ENCODE measurements at places on chromosomes 2 and 18.

- no peak for DNase-seq
Observed at GRCh38 chr2:235896061-235896460, 272.1 kb downstream of the GBX2 start.

DNA sequence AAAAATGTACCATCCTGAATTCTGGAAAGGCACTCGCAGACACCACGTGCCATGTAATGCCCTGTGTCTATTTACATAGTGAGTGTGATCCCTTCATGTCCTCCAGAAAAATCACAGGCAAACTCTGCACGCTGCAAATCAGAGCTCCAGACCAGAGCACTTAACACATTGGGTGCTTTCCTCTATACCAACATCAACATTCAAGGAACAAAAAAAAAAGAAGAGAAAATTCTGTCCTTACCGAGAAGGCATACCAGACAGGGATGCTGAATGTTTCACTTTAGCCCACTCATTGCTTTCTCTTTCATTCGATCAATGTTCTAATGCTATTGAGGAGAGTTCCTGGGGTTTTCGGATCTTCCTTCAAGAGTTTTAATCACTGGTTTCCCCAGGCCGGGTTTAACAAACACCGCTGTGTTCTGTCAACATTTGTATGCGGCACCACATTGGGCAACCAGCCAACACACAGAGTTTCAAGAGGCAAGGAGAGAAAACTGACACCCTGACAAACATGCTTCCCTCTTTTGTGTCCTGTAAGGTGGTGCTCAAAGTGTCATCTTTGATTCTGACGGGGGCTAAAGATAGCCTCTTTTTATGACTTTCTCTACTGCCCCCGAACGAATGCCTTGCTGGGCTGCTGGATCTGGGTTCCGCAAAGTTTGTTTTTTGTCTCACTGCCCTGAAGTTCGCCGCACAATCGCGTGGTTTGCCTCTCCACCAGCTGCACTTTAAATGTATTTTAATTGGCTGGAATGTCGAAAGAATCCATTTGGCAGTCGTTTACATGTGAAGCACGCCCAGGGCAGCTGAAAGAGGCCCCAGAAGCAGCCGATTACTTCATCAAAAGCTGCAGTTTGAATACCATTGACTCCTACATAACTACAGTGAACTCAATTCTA is 106.4 kb upstream of the NCKAP5 start:
- DNase-seq = no peak

- no peak for DNase-seq
Observed at GRCh38 chr2:30104307-30104706, 42.5 kb upstream of the YPEL5 start.

GRCh38 chr18:21963336-21963735 is 206.1 kb upstream of the GATA6 start:
- DNase-seq = no peak

- peak; percentile 22 for DNase-seq
Observed at GRCh38 chr2:170409164-170409535, 231.2 kb downstream of the MYO3B start.

DNA sequence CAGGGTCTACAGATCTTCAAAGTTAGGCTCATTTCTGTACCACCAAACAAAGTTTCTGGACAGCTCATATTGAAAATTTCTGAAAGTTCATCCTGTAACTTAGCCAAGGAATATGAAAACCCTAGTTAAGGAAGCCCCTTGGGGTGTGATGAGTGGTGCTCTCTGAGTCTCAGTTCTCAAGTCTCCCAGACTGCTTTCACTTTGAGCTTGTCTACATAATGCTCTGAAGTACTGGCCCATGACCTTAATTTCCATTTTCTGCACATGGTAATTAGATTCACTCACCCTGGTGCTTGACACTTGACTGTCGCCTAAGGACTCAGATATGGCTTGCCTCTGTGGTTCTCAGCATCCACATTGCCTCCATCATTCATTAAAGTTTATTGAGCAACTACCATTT is 51.7 kb upstream of the SATB2 start:
- DNase-seq = no peak

- no peak for DNase-seq
Observed at GRCh38 chr2:69453475-69454129, 16.4 kb upstream of the NFU1 start.

- no peak for DNase-seq
Observed at GRCh38 chr2:168469281-168469988, 13.4 kb downstream of the CERS6 start.

DNA sequence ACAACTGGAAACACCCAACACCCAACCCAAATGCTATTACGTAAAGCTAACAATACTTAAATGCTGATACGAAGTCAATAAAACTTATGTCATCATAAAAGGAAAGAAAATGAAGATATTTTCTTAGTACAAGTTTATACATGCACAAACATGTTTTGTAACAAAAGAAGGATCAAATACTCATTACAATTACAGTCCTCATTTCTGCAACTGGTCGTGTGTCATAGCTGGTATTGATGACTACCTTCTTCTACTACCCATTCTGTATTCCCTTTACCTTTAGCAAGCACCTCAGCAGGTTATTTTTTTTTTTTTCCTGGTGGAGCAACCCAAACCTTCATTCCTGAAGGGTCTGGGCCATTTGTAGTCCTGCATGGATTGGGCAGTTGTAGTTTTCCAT is 1298.5 kb downstream of the SUCLG1 start:
- DNase-seq = no peak

DNA sequence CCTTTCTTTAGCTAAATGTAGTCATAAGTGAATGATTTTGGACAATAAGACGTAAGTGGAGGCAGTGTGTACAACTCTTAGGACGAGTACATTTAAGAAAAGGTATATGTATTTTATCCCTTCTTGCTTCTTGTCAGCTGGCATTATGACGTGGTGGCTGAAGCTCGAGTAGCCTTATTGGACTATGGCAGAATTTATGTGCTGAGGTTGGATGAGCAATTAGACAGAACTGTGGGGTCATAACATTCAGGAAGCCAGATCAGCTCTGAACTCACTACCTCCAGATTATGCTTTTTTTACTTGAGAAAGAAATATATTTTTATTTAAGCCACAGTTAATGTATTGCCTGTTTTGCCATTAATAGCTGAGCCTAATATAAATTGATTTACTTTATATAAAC is 661.5 kb downstream of the ERBB4 start:
- no peak for DNase-seq

DNA sequence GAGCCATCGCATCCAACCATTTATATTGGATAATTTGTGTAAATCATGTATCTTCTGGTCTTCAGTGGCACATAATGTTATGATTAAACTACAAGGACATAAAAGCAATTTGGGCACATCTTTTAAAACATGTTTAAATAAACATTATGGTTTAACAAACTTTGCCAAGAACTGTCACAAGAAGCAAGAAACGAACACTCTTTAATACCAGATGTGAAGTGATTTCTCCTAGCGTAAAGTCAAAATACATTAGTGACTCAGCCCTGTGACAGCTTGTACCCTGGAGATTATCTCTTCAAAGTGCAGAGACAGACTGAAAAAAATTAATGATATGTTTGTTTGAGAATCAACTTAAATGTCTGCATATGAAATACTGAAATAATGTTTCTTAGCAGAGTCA is 39.9 kb downstream of the DSEL start:
- no peak for DNase-seq

- no peak for DNase-seq
Observed at GRCh38 chr2:55555977-55556376, 36.5 kb downstream of the CFAP36 start.

- no peak for DNase-seq
Observed at GRCh38 chr18:63161032-63161760, 158.4 kb downstream of the BCL2 start.

DNA sequence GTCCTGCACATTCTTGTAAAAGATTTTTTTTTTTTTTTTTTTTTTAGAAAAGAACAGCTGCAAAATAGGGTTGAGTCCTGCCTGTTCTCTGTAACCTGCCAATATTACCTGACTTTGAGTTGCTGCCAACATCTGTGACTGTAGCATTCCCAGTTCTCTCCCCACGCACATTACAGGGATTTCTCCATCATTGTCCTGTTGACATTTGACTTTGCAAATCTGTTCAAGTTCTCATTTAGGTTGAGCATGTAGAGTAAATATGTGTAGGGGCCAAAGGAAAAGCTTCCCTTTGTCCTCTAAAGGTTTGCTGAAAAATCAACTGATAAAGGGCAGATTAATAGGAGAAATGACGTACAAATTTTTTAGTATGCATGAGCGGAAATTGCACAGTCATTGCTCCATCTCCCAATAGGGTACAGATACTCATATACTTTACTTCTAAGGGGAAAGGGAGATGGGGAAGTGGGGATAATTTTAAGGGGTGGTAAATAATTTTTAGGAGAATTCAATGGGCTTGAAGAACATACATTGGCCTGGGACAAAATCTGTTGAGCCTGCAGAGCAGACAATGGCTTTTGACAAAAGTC is 385.5 kb downstream of the PIK3C3 start:
- no peak for DNase-seq

- no peak for DNase-seq
Observed at GRCh38 chr2:127841466-127842178, 16.3 kb downstream of the POLR2D start.

DNA sequence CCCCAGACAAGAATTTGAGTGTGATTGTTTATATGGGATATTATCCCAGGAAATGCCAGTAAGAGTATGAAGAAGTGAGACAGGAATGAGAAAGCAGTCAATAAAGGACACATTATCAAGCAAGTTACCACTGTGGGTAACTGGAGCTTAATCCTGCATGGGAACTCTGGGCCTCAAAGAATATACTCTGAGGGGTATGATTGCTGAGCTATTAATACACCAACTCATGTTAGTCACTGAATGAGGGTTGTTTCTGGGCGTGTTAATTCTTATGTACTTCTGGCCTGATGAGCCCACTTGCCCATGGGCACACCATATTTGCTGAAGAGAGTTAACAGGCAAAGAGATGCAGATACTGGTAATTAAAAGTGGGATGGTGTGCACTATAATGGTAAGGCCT is 26.6 kb upstream of the PAIP2B start:
- no peak for DNase-seq

DNA sequence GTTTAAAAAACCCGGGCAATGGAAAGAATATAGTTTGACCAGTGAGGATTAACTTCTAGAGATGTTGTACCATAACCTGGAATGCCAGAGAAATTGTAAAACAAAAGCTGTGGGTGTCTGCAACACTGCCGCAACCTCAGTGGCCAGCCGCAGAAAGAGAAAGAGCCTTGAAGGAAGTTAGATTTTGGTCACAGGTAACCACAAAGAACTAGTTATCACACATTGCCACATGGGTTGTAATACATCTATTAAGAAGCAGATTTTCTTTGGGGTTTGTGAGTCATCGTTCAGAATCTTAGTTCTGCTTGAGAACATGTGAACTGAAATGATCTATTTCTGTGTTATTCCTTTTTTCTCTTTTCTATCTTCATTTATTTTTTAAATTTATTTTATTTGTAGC is 222.9 kb upstream of the AGAP1 start:
- DNase-seq = peak; percentile 83

- DNase-seq = peak; percentile 55
Observed at GRCh38 chr2:47266939-47267710, 112.0 kb upstream of the STPG4 start.

GRCh38 chr18:60865801-60866200 is 467.4 kb upstream of the CDH20 start:
- no peak for DNase-seq

- peak; percentile 20 for DNase-seq
Observed at GRCh38 chr18:47204908-47205522, 28.9 kb upstream of the IER3IP1 start.

DNA sequence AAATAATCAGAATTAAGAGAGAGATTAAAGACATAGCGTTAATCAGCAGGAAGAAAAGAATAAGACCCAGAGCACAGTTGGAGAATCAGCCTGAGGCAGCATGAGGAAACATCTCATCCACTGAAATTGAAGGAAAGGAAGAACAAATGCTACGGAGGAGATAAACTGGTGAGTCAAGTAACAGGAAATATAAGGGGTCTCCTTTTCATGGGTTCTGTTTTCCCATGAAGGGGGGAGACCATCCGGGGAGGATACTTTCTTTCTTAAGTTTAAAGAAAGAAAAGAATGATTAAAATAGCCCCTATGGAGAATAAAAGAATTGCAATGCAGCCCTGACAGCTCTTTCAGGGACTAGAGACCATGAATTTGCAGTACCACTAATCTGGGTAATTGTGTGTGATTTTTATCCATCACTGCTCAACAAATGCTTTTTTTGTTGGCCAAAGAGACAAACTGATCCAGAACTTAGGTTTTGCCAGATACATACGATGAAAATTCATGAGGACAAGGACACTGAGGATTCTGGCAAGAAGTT is 17.7 kb downstream of the ROCK2 start:
- DNase-seq = no peak

GRCh38 chr2:227205701-227206100 is 41.3 kb downstream of the COL4A3 start:
- DNase-seq = no peak

- DNase-seq = no peak
Observed at GRCh38 chr18:1779587-1779986, 791.7 kb downstream of the METTL4 start.

All from RCC 7860 (cell line).